ENCODE measurements at places on chromosomes 2 and 18.

DNA sequence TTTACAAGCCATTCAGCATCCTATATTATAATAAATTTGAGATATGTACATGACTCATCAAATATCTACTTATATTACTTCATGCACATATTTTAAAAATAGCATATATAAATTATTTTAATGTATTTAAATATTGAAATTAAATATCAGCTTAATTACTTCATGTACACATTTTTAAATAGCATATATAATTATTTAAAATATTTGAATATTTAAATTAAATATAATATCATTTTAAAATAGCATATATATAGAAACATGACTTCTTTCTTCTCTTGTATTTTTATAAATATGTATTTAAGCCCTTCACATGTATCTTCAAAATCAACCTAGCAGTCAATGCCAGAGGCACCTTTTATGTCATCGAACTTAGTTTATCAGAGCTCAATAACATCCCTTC lies 298.8 kb upstream of the DSEL start:
- DNase-seq: no peak

- no peak for DNase-seq
Observed at GRCh38 chr2:118737684-118738083, 109.8 kb downstream of the EN1 start.

GRCh38 chr2:26587994-26588393 lies 53.2 kb downstream of the CIB4 start:
- no peak for DNase-seq

GRCh38 chr2:67065046-67065445 lies 332.1 kb upstream of the ETAA1 start:
- no peak for DNase-seq

DNA sequence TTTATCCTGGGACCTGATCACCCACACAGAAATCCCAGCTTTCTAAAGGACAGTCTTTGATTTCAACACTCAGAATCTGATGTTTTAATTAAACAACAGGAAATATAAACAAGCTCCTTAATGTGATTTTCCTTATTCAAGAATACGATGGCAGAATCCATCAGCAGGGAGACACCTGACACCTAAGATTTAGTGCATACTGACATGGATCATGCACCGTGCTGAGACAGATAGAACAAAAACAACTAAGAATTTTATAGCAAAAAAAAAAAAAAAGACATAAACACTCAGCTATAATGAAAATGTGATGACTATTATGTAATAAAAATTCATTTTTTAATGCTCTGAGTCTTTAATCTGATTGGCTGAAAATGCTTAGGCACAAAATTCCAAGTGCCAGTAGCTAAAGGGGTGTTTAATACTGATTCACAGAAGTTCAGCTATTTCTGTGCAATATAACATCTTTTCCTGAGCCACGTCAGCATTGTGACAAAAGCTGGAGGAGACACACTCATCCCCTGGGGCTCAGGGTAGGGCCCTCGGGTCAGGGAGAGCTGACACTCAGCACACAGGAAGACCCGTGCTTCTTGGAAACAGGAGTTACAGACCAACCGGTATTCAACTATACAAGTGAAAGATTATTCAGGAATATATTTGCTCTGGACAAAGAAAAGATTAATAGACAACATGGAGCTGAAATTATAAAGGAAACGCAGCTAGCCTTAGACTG lies 247.4 kb downstream of the FBXO15 start:
- DNase-seq: no peak

DNA sequence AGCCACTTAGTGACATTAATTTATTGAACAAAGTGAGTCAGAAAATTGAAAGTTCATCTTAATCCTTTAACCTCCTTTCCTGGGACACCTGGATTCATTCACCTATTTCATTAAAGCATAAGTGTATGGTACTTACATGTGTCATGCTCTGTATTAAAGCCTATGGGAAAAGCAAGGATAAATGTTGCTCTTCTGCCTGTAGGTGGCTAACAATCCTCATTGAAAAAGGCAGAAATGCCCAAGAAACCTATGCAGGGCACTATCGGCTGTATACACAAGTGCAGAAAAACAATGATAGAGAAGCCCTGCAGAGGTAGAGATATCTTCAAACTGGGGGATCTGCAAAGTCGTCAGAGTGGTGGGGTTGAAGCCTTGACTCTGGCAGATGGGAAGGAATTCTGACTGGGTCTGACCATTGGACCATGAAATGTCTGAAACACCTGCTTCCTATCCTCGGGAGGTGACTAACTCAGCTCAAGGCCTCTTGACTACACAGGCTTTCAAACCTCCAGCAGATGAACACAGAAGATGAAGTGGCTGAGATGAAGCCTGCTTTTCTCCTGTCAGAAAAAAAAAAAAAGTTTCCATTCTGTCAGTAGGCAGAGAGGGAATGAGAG lies 83.1 kb downstream of the DCC start:
- no peak for DNase-seq

Data from foreskin keratinocyte (primary cell).